Aorta (tissue), 5 donors: ENCODE measurements at places on chromosomes 1 and 21. TPM values are rescaled to one million over a fixed set of nuclear protein-coding genes. Genes with fewer than 3 reads are reported as not detected.
A peak's percentile ranks its signal among the peaks of the same experiment; 100 is the strongest.

- DNase-seq = no peak
Observed at GRCh38 chr21:14901482-14901958, 163.3 kb downstream of the NRIP1 start.

DNA sequence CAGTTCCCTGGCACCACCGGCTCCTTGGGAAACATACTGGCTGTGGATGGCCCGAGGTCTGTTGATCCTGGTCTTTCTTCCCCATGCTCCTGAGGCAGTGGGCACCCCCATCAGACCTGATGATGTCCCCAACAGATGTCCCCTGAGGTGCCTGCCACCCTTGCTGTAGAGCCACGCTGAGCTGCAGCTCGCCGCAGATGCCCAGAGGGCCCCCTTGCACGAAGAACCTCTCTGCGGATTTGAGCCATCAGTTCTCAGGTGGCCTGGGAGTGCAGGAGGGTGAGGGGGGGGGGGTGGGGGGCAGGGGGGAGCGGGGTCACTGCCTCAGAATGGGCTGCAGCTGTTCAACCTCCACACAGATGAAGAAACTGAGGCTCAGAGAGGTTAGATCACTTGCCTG is 60.9 kb downstream of the GLIS1 start:
- no peak for DNase-seq

DNA sequence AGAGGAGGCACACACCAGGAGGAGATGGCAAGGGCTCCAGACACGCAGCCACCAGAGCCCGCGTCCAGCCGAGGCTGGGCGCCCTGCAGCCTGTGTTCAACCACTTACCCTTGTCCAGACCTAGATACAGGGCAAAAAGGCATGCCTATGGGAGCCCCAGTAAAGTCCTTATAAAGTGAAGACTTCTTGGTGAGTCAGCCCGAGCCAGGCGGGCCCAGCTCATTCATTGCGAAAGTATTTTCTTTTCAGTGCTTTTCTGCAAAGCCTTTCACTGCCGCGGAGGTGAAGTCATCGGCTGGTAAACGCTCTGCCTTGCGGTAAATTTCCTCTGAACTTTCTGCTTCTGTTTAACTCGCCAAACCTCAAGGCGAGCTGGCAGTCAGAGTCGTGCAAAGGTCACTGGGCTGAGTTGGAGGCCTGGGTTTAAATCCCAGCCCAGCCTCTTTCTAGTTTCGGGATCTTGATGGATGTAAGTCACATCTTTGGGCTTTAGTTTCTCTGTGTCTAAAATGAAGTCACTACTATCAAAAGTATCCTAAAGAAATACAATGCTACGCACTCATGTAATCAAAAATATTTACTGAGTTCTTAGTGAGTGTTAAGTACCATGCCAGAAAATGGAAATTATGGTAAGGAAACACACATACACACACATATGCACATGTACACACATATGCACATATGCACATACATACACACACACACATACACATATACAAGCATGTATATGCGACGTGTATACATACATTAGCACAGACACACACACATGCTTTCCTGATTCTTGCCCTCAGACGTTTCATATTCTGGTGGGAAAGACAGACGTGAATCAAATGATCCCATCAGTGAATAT is 54.7 kb upstream of the IFFO2 start:
- DNase-seq = peak; percentile 93

DNA sequence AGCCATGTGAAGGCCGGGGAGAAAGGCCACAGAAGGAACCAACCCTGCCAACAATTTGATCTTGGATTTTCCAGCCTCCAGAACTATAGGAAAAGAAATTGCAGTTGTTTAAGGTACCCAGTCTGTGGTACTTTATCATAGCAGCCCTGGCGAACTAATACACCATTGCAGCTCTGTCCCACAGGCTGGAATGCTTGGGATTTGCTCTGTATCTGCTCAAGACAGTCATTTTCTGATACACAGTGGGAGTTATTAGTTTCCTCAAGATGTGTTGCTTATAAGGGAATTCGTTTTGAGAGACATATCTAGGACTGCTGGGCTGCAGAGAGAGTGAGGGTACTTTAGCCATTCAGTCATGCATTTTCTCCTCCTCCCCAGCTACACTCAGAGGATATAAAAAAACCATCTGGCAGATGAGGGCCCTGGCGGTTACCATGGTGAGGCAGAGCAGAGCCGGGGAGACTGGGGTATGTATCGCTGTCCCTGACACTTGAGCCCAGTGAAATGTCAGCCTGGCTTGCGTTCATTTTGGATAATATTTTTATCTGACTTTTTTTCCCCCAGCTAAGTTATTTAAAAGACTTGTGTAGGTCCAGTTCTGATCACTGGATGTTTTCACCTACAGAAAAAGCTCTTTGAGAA is 104.6 kb downstream of the DIRAS3 start:
- no peak for DNase-seq

GRCh38 chr21:39363607-39364555 is 15.0 kb upstream of the HMGN1 start:
- DNase-seq = no peak

- no peak for DNase-seq
Observed at GRCh38 chr1:232223887-232224286, 406.0 kb downstream of the SIPA1L2 start.

Gene HLX
- polyA plus RNA-seq = 3.8 TPM

DNA sequence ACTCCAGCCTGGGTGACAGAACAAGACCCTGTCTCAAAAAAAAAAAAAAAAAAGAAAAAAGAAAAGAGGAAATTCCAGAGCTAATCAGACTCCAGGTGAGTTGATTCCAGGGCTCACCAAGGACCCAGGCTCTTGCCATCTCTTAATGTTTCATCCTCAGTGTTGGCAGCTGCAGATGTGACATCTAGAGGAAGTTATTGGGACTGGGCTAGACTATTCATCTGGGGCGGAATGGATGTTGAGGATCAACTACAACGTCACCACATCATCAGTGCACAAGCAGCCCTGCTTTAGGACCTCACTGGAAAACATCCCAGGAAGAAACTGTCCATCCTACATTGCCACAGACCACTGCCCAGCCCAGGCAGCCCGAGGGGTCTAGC is 28.6 kb upstream of the PARP1 start:
- no peak for DNase-seq

Gene ACTA1
- 3.7 TPM for polyA plus RNA-seq

GRCh38 chr1:177710696-177711620 is 258.9 kb downstream of the SEC16B start:
- no peak for DNase-seq

DNA sequence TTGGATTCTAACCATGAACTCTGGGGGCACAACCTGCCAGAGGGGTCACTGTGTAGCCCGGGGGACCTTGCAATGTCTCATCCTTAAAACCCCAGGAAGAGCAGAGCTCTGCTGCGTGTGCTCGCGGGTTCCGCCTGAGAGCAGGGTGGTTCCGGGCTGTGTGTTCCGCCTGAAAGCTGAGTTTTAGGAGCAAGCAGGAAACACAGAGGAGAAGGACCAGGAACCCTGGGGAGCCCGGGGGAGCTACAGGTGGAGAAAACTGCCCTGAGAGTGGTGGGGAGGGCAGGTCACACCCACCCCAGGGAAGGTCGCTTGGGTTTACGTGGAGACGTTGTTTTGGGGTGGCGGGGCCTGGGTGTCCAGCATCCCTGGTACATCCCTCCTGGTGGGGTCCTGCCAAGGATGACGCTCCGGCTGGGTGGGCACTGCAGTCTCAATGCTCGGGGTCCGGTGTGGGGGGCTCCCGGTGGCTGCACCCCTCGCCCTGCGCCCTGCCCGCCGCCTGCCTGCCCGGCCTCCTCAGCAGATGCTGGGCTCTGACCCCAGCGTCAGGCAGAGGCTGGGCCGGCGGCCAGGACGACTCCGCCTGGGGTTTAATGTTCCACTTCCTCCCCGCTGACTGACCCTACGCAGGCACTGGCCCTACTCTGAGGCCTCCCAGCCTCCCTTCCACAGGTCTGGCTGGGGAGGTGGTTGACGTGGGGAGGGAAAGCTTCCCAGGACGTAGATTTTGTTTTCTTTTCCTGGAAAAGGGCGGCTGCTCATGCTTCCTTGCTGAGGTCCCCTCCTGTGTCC is 17.3 kb upstream of the C1orf159 start:
- no peak for DNase-seq

- no peak for DNase-seq
Observed at GRCh38 chr1:11176081-11176706, 13.0 kb upstream of the ANGPTL7 start.

DNA sequence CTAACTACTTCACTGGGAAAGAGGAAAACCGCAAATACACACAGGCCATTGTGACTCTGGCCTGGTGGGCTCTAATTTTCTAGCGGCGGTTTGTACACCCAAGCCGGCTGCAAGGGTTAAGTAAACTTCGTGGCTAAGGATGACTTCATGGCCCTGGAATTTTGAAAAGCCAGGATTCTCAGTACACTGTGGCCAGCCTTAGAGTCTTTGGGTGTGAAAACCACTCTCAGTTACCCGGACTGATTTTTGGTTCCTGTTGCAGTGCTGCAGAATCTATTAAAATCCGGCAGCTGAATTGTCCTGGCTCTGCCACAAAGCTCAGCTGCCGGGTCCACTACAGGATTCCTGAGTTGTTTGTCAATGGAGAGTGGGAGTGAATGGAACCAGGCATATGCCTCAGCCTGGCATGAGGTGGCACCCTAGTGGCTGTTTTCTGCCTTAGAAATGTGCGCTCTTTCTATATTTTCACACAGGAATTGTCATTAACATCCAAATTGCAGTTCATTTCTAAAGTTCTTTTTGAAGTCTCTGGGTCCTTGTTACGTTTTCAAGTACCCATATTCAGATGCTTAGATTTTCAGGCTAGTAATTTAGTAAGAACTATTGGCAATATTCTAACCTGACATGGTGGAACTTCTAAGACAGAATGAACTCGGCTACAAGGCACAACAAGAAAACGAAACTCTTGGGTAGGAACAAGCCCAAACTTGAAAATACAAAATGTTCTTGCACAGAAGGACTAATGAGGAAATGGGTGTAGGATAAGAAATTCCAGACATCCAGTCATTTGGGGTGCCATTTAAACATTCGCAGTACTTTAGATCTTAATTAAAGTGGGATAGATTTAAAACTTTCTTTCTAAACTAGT is 255.9 kb downstream of the NFIA start:
- peak; percentile 84 for DNase-seq

- DNase-seq = no peak
Observed at GRCh38 chr21:33815143-33815707, 100.4 kb downstream of the ATP5PO start.

Gene NLRP3
- polyA plus RNA-seq = 0.79 TPM

DNA sequence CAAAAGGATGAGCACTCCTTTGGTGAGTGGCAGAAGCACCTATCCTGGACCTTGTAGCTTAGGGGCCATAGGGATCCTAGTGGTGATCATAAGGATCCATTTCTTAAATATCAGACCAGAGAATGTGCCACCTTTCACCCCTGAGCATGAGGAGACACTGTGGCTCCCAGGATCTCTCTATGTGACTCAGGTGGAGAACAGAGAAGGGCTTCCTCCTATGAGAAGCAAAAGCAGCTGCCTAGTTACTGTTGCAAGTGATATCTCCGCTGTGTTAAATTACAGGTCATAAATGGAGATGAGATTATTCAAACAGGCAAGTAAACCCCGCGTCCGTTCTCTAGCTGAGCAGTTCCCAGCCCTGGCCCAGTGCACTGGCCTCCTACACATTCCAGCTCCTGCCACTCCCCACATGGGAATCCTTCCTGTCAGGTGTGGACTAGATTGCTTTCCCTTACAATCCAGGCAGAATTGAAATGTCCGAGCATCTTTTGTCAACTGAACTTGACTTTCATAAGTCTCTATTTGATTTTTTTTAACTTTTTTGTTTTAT is 26.3 kb downstream of the CLEC20A start:
- no peak for DNase-seq

- no peak for DNase-seq
Observed at GRCh38 chr1:203911806-203912205, 50.4 kb downstream of the SNRPE start.

DNA sequence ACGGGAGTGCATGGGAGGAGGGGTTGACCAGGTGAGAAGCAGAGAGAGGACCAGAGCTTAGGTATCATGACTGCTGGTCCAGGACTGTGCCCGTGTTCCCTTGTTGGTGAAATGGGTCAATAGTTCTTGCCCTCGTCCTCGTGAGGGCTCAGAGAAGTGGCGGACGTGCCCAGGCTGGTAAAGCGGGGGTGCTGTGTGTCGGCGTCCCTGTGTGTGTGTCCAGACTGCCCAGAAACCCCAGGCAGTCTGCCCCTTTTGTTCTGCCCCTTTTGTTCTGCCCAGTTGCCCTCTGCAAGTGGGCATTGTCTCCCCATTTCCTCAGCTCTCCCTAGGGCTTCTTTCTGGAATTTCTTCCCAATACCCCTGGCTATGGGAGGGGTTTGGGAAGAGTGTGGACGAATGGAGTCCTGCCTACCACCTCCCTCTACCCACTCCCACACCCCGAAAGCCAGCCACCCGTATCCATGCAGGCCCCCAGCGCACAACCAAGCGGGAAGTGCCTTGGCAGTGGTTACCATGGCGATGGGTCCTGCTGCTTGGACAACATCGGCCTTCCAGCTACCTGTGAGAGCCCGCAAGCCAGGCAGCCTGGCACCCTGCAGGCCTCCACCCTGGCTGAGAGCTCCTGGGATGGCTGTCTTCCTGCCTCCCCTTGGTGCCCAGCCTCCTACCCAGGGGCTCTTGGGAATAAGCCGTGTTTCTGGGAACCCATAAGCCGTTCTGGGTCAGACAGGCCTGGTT is 34.7 kb downstream of the ACOT11 start:
- DNase-seq = no peak
